Hindlimb muscle (tissue), 1 donor: ENCODE measurements at places on chromosomes 11 and 22. TPM values are rescaled to one million over a fixed set of nuclear protein-coding genes. Genes with fewer than 3 reads are reported as not detected.
A peak's percentile ranks its signal among the peaks of the same experiment; 100 is the strongest.

DNA sequence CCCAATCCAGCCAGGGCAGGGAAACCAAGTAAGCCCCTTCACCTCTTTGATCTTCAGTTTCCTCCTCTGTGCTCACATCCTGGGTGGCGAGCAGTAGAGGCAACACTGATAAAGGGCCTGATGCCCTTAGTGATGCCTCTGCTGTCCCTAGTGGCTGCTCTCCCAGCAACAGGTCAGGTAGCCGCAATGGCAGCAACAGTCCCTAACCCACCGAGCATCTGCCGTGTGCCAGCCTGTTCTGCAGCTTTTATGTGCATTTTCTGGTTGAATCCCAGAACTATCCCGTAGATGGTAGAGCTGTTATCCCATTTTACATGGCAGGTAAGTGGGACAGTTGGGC, 5.2 kb downstream of the SCYL1 start:
- DNase-seq, result no peak

The CNIH2 gene
- polyA plus RNA-seq, result 3.2 TPM

The ACTN3 gene
- polyA plus RNA-seq, result 141 TPM

DNA sequence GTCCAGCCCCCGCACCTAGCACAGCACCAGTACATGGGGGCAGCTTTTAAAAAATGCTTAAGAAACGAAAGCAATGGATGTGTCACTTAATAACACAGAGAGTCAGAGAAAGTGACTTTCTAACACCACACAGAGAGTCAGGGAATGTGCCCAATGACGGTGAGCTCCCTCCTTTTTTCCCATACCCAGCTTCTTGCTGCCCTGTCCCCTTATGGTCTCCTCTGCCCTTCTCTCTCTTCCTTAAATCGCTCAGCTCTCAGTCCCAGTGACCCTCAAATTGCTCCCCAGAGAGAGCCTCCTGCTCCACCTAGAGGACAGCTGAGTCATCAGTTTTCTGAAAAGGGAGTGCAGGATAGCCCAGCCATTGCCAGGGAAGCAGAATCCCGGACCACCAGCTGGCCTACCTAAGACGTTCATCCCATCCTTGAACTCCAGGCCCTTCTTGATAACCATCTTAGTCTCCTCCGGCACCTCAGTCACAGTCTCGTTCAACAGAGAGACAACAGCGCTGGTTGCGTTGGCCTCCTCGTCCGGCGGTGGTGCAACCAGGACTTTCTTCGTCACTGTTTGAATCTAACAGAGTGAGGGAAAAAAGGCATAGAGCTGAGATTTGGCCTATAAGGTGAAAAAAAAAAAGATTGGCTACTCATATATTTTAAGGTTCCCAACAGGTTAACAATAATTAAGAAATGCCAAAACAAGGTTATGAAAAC, 113.5 kb downstream of the SLC1A2 start:
- no peak for DNase-seq

- peak; percentile 79 for DNase-seq
These were observed 50.5 kb upstream of the SHISAL1 start for GRCh38 chr22:44363013-44363979.

GRCh38 chr11:17001806-17002205, 12.4 kb downstream of the PLEKHA7 start:
- no peak for DNase-seq

The GGTLC3 gene
- not detected for polyA plus RNA-seq

DNA sequence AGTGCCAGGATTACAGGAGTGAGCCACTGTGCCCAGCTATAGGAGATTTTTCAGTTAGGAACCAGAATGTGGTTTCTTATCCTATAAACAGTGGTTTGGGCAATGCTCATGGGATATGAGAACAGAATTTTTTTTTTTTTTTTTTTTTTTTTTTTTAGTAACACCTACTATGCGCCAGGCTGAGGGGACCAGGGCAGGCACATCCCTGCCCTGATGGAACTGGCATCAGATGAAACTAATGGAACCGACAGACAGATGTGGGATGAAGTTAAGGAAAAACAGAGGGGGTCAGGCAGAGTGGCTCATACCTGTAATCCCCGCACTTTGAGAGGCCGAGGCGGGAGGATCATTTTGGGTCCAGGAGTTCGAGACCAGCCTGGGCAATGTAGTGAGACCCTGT, 4.9 kb downstream of the SEC14L4 start:
- no peak for DNase-seq

DNA sequence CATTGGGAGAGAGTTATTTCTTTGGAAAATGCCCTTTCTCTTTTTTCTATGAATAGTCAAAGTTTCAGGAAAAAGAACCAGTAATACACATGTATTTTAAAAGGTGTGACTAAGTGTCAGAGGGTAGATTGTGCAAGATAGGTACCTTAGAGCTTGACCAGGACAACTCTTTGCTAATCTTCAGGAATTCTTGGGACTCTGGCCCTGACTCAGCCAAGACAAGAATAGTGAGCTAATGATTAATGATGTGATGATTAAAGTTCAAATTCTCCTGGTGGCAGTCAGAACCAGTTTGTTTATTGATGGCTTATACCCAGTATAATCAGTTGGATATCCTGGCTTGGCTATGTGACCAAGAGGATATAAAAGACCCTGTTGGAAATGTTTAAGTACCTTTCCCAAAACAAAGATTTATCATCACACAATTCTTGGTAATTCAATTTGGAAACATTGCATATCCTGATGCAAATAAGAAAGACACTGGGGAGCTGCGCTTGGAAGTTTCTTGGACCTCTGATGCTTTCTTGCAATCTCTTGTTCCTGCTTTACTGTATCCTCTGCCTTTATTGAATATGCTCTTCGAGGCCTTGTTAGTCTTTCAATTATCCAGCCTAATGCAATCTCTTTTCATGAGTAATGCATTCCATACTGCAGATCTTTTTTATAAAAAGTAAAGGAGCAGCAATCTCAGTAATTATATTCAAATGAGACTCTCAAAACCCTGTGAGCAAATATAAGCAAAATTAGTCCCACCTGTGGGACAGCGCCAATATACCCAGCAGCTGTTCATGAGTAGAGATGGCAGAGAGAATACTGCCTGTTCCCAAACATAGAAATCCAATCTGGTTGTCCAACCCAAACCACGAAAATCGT, 48.0 kb upstream of the CEP126 start:
- DNase-seq, result no peak

GRCh38 chr11:36361901-36362391, 65.9 kb downstream of the PRR5L start:
- DNase-seq, result no peak

GRCh38 chr11:36702330-36703054, 104.5 kb upstream of the RAG2 start:
- peak; percentile 65 for DNase-seq

- peak; percentile 59 for DNase-seq
These were observed 81.0 kb downstream of the PRR5L start for GRCh38 chr11:36376888-36377758.

- DNase-seq, result peak; percentile 53
These were observed 524 bp downstream of the MTMR2 start for GRCh38 chr11:95923439-95923727.

DNA sequence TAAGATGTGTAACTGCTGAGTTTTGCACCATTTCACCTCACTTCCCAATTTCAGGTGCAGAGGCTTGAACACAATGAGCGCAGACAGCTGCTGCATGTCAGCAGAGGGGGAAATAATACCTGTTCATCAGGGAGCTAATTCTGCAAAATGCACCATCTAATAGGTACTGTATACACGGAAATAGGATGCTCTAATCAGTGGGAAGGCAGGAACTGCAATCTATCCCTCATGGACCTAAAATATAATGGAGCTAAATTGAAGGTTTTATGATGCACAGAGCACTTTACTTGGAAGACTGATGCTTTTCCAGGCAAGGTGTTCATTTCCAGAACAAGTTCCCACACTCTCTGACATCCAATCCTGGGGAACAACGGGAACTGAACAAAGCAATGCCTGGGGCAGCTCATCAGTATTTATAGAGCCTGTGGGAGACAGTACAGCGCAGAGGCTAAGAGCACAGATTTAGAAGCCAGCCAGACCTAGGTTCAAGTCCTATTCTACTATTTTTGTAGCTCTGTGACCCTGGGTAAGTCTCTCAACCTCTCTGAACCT, 78.5 kb downstream of the TENM4 start:
- no peak for DNase-seq

DNA sequence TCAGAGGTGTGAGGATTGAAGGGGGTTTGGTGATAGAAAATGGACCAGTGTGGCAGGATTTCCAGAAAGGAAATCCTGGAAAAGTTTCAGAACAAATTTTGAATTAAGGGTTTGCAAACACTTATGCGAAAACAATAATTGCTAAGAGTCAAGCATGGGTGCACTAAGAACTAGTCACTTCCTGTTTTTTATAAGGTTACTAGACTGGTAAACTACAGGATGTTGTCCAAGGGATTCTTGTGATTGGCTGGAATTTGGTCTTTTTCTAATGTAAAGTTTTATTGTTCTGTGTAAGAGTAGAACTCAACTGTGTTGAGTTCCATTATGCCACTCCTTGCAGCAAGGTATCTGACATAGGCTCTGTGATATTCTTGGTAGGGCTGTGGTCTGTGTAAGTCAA, 54.1 kb downstream of the LIF start:
- DNase-seq, result no peak

- no peak for DNase-seq
These were observed 623.6 kb downstream of the BRD1 start for GRCh38 chr22:49203859-49204598.

The OR6T1 gene
- not detected for polyA plus RNA-seq

DNA sequence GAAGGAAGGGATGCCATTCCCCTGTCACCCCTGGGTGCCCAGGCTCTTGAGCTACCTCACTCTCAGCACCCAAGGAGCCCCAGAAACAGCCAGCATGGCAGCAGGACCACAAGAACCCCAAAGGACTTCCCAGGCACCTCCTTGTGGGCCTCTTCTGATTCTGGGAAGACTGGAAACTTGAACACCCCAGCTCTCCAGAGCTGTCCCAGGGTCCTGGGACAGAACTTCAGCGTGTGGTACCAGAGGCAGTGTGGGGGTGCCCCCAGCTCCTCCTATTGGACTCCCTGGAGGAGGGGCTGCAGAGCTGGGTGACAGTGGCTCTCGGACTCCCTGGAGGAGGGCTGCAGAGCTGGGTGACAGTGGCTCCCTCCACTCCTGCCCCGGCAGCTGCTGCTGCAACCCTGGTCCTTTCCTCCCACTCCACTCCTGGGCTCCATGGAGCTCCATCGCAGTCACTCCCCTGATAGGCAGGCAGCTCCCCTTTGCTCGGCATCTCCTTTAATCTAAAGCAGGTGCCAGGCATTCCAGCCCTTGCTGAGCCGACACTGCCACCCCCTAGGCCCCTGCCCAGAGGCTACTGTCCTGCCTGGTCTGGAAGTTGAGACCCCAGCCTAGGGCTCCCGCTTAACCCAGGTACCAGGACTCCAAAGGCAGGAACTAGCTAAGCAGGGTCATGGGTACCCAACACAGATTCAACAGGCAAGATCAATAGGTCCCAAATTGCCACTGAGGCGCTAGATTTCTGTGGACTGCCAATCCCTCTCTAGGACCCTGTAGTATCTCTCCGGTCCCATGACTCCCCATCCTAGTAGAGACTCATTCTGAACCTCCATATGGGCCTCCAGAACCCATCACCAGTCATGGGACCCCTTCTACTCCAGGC, 2.7 kb downstream of the BCL9L start:
- DNase-seq, result no peak

DNA sequence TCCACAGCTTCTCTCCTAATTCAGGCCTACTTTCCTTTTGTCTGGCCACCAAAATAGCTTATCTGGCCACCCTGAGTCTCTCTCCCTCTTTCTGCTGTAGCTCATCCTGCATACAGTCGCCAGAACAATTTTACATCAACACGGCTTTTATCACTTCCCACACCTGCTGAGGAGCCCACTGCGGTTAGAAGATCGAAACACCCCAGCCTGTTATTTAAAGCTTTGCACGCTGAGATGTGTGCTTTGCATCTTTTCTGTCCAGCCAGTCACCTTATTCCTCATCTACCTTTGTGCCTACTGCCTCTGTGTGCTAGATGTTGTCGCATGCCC, 96.0 kb downstream of the COMMD9 start:
- no peak for DNase-seq

The CNTN5 gene
- 4.7 TPM for polyA plus RNA-seq

- DNase-seq, result no peak
These were observed 32.3 kb downstream of the PISD start for GRCh38 chr22:31629741-31630184.

The MS4A3 gene
- polyA plus RNA-seq, result 1.1 TPM

GRCh38 chr11:120717042-120717441, 205.5 kb downstream of the GRIK4 start:
- DNase-seq, result no peak

The ANKK1 gene
- 0.26 TPM for polyA plus RNA-seq

- DNase-seq, result no peak
These were observed 13.9 kb upstream of the ANO1 start for GRCh38 chr11:70064008-70064725.

The NTM gene
- 10.4 TPM for polyA plus RNA-seq

DNA sequence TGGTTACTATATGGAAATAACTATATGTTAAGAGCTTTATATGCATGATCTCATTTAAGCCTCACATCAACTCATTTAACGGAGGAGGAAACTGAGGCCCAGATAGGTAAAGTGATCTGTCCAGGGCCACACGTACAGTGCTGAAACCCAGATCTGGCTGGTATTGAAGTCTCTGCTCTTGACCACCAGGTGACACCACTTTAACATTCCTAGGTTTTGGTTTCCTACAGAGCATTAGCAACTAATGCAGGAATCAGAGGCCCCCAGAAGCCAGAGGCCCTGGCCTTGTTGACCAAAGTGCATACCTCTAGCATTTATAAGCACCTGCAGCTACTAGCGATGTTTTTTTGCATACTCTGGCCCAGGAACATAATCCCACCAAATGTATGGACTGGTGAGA, 12.9 kb upstream of the LIMK2 start:
- no peak for DNase-seq

- no peak for DNase-seq
These were observed 13.4 kb downstream of the CXCR5 start for GRCh38 chr11:118896921-118897591.

- no peak for DNase-seq
These were observed 472.2 kb upstream of the ANO3 start for GRCh38 chr11:25859776-25860175.

- DNase-seq, result peak; percentile 46
These were observed 203.1 kb upstream of the MTMR2 start for GRCh38 chr11:96126917-96127595.
